Activated effector memory CD4-positive, alpha-beta T cell treated with Interleukin-2 at 50 U/mL for 16 hours (primary cell): ENCODE measurements at places on chromosomes 3 and 15.

DNA sequence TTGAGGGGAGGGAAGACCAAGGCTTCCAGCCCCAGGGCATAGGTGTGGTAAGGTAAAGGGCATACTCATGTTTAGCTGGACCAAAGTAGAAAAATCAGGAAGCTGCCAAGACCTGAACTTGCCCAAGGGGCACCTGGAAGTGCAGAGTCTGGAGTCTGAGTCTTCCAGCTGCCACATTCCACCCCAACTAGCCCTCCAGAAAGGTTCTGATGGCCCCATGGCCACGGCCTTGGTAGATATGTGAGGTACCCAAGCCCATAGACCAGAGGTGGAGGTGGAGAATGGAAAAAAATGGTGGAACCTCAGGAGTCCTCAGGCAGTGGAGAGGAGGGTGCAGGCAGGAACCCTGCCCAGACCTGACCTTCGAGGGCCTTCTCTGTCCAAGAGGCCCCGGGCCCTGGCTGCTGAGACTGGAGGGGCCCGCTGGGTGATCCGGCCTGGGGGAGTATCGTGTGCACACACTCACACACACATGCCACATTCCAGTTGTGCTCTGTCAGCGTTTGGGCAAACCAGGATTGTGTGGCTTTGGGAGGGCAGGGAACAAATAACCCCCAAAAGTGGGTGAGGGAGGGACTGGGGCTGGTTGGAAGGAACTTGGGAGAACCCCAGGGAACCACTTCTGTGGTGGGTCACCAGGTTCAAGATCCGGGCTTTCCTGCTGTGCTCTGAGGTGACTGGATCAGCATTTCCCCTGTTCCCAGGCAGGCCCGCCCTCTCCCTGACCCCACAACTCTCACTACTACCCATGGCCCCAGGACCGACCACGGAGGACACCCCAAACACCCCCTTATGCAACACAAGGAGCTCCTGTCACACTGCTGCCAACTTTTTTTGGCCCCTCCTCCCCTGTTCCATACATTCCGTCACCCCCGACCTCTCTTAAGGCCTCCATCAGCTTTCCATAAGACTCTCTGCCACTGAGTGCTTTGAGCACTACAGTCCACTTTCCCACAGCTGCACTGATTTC lies 11.6 kb downstream of the MYL3 start:
- no peak for DNase-seq

- DNase-seq = no peak
These were observed 460.7 kb upstream of the CBLB start for GRCh38 chr3:106329521-106329920.

GRCh38 chr15:96860741-96861140 lies 530.2 kb downstream of the NR2F2 start:
- no peak for DNase-seq

GRCh38 chr3:114804099-114804498 lies 343.0 kb downstream of the ZBTB20 start:
- no peak for DNase-seq

DNA sequence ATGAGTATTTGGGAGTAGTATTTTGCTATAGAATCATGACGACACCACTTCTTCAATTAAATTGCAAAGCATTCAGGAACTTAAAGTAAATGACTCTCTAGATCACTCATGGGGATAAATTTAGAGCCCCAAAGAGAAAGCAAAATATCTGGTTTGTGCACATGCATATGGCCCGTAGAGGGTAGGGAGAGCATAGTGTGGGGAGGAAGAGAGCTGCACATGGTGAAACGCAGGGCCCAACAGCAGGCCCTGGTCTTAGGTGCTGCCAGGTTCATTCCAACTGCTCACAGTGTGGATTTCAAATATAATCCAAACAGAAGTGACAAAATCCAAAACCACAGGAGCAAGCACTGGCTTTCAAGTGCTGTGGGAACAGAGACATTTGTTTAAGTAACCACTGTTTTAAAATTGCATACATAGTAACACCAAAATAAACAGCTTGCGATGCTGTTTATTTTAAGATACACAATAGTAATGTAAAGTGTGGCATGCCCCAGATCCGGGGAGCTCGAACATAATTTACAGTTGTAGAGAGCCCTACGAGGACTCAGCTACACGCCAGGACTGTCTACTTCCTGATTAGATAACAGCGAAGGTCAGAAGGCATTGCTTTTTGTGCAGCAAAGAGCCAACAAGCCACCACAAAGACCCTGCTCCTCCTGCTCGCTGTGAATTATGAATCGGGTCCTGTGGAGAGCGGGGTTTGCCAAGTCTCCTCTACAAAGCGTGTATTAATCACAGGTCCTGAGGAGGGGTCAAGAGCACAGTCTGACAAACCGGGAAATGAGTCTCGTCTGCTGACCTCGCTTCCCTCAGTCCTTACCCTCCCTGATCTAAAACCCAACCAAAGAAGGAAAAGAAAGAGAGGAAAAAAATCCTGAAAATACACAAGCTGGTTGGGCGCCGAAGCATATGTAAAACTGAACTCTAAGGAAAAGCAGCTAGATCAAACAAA lies 80.6 kb downstream of the MEIS2 start:
- no peak for DNase-seq

GRCh38 chr3:50278880-50279224 lies at the start of gene LSMEM2:
TSS of gene LSMEM2 (plus strand) at chr3:50279087. CDS start at chr3:50279114, 27 bp downstream.
- DNase-seq = no peak
